Cortex of kidney (tissue), 1 donor: ENCODE measurements at places on chromosomes 12 and 14.

DNA sequence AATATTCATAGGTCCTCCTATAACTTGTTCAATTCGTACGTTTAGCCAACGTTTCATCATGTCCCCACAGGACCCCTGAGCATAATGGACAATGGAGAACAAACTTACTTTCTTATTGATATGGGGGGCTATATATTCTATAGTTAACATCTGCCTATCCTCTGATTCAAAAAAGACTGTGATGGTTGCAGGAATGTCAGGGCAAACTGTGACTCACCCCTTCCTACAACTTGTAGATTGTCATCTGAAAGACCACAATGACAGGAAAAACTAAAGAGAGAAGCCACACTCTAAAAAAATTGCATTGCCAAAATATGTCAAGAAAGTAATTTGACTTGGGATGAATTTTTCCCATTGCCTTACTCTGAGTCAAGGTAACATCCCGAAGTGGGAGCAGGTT lies 50.8 kb downstream of the CATSPERB start:
- no peak for DNase-seq

DNA sequence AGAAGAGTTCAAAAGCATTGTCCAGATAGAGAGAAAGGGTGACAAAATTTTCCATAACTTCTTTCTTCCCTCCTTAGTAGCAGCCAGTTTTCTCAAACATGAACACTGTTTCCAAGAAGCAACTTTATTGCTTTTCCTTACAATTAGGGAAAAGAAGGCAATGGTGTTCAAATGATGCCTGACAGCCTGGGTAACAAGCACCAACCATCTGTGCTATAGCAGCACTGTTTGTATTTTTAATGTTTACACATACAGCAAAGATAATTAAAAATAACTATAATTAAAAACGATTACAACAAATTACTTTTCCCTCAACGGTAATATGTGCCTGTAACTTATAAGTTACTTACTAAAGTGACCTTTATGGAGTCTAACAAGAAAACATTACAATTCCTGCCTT lies 450.6 kb upstream of the LMO3 start:
- no peak for DNase-seq

DNA sequence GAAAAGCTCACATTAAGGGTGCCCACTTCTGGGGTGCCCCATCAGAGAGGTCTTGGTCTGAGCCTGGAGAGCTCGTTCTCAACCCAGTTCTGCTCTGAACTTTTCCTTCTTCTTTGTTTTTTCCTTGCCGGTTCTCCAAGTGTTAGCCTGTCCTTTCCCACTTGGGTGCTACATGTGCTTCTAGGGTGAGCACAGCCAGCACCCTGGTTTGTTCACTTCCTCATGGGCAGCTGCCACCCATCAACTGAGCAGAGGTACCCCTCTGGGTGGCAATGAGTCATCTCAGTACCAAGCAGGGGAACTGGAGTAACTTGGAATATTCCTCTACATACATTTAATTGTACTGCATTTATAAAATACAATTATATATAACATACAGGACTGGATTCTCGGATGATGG lies 3.9 kb upstream of the SYNE3 start:
- no peak for DNase-seq

DNA sequence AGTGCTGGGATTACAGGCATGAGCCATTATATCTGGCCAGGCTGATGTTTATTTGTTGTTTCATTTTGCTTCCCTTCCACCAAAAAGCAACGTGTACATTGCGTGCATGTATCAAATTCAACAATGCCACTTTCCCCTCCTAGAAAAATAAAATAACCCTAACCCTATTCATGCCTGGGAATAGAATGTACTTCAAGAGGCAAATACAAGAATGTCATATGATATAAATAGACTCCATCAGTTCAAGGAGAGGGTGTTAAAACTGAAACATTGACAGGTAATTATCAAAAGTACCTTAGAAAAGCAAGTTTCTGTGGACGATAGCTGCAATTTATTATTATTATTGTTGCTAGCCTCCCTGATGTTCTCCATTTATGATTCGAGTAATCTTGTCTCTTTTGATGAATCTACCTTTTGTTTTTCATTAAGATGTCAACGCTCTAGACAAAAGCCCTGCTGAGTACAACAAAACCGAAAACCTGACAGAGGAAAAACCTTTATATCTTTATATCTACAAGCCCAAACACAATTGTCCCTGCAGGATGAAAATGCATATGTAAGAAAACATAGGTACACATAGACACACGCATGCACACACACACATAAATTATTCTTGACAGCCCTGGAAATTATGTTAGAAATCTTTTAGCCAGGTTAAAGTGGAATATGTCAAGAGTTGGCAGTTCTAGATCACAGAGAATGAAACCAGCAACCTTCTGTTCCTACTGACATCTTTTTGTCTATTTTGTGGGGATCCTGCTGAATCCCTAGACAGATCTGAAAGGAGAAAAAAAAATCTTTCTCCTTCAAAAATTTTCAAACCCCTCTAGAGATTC lies 98.9 kb downstream of the BTG1 start:
- DNase-seq: no peak

- DNase-seq: no peak
These were observed 41.4 kb upstream of the TBPL2 start for GRCh38 chr14:55481769-55482168.

DNA sequence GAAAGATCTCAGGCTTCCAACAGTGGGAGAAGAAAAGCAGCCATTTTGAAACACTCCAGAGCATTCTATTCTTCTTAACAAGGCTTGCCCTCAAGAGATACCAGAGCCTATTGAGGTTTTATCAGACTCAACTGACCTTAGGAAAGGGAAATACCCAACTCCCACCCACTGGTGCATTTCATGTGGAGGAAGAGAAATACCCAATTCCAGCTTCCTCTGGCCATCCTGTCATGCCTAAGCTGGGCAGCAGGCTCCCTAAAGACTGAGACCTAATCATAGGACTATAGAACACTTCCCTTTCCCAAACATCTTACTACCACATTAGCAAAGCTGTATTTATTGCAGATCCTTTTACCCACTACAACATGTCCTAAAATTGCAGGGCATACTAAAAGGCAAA lies 164.5 kb downstream of the KIF21A start:
- no peak for DNase-seq

GRCh38 chr14:100098171-100098570 lies 32.9 kb downstream of the EVL start:
- DNase-seq: no peak

DNA sequence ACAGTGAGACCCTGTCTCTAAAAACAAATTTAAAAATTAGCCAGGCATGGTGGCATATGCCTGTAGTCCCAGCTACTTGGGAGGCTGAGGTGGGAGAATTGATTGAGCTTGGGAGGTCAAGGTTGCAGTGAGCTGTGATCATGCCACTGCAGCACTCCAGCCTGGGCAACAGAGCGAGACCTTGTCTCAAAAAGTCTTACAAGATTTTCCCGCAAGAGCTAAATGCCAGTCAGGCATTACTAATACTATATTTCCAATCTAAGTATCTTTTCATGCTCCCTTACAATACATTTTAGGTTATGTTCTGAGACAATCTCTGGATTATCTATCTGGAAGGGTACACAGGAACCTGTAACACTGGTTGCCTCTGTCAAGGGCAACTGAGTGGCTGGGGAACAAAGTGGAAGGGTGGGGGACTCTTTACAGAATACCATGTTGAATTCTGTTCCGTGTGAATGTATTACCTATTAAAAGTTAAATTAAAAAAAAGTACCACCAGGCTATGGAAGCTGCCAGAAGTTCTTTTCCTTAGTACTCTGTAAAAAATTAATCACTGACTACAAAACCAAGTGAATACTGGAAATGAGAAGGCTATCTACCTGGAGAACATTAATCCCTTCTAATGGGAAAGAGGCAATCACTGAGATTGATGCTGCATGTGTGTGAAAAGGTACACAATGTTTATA lies 56.7 kb downstream of the BTBD7 start:
- DNase-seq: no peak

DNA sequence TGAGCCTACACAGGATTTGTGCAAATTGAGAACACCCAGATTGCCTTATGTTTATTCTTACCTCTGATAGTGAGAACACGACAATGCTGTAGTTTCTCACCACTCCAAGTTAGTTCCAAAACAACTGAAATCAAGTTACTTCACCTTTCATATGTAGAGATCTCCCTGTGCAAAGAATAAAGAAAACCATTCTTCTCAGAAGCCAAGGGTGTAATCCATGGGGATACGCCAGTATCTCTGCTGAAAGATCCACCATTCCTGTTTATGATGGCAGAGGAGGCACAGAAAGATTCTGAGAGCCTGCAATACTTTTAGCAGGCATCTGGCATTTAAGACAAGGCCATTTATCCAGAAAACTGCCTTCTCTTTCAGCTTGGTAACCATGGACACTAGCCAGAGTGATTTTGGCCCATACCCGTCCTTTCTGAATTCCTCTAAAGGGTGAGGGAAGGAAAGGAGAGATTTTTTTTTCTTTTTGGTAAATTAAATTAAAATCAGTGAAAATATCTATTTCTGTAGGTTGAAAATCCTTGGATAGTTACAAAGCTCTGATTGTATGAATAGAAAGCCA lies 355.4 kb upstream of the FAR2 start:
- no peak for DNase-seq

DNA sequence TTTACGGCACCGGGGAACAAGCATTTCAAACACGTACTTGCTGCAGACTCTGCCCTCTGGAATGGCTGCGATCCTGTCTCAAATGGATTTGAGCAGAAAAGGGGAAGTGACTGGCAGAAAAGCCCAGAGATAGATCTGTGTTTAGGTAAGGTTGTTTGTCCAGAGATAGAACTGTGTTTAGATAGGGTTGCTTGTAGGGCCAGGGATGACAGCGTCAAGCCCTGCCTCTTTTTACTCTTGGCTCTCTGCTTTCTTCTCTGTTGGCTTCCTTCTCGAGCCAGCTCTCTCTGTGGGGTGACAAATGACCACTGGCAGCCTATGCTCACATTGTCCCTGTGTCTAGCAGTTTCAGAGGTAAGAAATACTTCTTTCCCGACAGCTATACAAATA lies 11.4 kb downstream of the DGLUCY start:
- no peak for DNase-seq

DNA sequence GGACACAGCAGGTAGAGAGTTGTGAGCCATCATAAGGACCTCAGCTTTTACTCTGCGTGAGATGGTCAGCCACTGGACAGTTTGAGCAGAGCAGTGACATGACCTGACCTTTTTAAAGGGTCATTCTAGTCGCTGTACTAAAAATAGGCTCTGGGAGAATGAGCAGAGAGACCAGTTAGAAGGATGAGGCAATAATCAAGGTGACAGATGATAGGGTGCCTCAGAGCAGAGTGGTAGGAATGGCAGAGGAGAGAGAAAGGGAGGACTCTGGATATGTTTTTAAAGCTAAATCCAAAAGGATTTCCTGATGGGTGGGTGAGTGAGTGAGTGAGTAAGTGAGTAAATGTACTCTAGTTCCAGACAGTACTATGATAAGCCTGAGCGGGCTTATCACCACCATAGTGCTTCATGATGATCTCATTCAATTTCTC lies 83.6 kb upstream of the ARHGAP5 start:
- no peak for DNase-seq

DNA sequence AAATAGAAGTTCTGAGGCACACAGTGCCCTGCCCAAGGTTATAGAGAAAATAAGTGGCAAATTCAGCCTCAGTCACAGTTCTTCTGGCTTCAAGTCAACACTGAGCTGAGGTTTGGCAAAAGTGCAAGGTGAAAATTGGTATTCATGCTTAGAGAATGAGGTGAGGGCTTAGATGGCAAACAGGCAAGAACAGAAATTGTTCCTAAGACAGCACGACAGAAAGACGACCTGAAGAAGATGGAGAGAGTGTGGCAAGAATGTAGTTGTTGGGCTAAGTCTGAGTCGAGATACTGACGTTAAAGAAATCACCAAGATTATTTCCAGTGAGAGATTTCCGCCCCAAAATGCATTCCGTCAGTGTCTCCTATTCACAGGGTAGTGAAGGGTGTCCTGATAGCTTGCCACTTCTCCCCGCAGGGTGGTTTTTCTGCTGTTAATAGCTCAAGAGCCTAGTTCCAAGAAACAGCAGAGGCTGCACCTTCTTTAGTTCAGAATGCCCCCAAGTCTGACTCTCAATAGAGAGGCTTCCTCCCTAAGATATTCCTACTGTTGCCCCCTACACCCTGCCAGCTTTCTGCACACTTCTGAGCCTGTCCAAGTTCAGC lies 260.8 kb upstream of the AMIGO2 start:
- DNase-seq: no peak

GRCh38 chr14:91249841-91250616 lies 5.5 kb upstream of the GPR68 start:
- no peak for DNase-seq

DNA sequence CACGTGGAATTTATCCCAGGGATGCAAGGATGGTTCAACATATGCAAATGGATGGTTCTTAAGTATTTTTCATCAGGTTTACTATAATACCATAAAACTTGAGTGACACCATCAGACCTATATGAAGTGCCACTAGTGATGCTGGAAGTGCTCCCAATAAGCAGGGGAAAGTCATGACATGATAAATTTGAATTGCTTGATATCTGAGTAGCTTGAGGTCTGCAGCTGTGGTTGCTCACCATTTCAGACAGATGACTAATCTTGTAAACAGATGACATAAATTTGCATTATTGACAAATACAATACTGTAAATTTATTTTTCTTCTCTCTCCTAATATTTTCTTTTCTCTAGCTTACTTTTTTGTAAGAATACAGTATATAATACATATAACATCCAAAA lies 13.7 kb upstream of the PRPF39 start:
- no peak for DNase-seq

DNA sequence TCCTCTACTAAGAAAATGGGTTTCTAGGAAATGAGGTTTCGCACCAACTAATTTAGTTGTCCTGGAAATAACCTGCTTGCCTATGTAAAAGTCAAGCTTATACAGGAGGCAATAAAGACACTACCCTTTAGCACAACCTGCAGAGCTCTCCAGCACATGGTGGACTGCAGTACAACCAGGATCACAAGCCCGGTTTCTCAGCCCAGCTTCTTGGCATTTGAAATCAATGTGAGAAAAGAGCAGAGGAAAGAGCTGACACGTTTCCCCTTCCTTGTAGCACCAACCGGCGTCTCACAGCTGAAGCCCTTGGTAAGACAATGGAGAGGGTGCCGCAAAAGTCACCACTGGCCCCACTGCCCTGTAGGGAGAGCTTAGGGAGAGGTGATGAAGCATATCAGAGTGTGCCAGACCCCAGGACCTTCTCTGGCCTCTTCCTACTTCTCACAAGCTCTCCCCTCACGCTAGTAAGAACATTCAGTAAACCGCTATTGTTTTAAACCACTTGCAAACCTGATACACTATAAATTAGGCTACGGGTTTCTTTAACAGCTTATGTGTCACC lies 8.6 kb downstream of the SPTLC2 start:
- no peak for DNase-seq

GRCh38 chr12:67069451-67070306 lies 199.5 kb upstream of the CAND1 start:
- DNase-seq: no peak

- DNase-seq: no peak
These were observed 2.9 kb downstream of the RFX4 start for GRCh38 chr12:106585521-106586277.

- no peak for DNase-seq
These were observed 274.6 kb downstream of the RAD51B start for GRCh38 chr14:68094158-68094557.

GRCh38 chr14:94019329-94019728 lies 6.8 kb upstream of the OTUB2 start:
- no peak for DNase-seq
